ENCODE measurements at places on chromosomes 11 and 22.

DNA sequence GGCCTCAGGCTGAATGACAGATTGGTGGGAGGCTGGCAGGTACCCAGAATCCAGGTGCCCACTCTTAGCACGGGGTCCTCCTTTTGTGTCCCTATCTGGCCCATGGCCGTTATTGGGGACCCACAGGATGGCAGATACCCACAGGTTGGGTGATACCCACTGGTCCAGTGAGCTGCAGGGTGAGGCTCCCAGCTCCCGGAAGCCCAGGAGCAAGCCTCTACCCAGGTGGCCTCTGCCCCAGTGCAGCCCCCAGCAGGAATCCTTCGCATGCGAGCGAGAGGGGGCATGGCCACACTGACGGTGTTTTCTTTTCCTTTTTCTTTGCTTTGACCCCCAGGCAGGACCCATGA is 116.1 kb downstream of the PHF21B start:
- DNase-seq, result no peak

DNA sequence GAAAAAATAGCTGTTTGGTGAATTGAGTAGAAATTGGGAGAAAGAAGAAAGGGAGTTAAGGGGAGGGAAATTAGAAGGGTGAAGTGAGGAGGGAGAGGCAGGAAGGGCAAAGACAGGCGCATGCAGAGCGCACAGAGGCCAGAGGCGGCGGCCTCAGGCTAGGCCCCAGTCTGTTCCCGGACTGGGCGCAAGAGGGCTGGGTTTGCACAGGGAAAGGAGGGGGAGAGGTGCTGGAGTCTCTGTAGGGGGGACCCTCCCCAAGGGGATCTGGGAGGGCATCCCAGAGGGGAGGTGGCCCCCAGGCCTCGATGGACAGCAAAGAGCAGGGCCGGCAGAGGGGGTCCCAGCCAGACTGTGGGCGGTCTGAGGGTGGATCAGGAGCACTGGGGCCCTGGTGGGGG is 1.3 kb upstream of the FLRT1 start:
- DNase-seq, result no peak

- DNase-seq, result no peak
Observed at GRCh38 chr11:88704485-88704884, 361.3 kb downstream of the GRM5 start.

- no peak for DNase-seq
Observed at GRCh38 chr11:92384358-92384757, 159.7 kb downstream of the FAT3 start.

- DNase-seq, result peak; percentile 58
Observed at GRCh38 chr22:20131859-20132685, 468 bp downstream of the ZDHHC8 start.

- no peak for DNase-seq
Observed at GRCh38 chr11:125701858-125702621, 21.4 kb upstream of the ACRV1 start.

DNA sequence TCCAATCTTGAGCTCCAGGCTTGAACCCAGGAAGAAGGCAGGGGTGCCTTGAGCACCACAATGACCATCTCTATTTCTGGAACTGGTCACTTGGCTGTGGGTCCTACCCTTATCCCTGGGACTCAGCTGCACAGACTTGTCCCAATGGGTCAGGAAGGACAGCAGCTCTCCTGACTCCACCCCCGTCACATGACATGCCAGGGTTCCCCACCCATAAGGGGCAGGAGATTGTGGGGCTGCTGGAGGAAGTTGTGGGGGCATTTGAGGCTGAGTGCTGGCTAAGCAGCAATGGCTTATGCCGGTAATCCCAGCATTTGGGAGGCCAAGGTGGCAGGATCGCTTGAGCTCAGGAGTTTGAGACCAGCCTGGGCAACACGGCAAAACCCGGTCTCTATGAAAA is 56.2 kb downstream of the NFAM1 start:
- DNase-seq, result no peak
